CD4-positive, alpha-beta T cell treated with Interleukin-15 for 1 hour (primary cell): ENCODE measurements at places on chromosomes 4 and X.

- DNase-seq, result no peak
Measured at GRCh38 chr4:111127841-111128240, 505.0 kb upstream of the PITX2 start.

- DNase-seq, result no peak
Measured at GRCh38 chr4:62953752-62954151, 1455.5 kb downstream of the TECRL start.

DNA sequence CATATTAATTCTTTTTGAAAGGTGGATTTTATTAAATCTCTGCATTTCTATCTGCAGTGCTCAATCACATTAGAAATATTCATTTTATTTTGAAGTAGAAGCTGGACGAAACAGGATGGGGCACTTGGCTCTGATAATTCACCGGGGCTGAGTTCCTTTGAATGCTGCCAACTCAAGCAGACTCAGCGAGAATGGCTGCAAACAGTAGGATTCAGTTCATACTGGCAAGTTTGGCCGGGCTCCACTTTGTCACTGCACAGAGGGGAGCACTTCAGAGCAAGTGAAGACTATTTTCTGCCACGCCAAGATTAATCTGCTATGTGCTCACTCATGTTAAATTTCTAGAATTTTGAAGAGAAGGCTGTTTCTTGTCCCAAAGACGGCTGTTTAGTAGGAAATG, 30.7 kb upstream of the KLHL8 start:
- no peak for DNase-seq

- no peak for DNase-seq
Measured at GRCh38 chr4:162535121-162535520, 371.3 kb upstream of the FSTL5 start.

- no peak for DNase-seq
Measured at GRCh38 chr4:3772632-3773031, 6.4 kb downstream of the ADRA2C start.

GRCh38 chrX:14084466-14084865, 54.8 kb upstream of the GEMIN8 start:
- DNase-seq, result no peak

- DNase-seq, result no peak
Measured at GRCh38 chr4:94375364-94375763, 32.7 kb upstream of the HPGDS start.

GRCh38 chrX:13770013-13770535, 35.5 kb downstream of the OFD1 start:
- DNase-seq, result no peak

- no peak for DNase-seq
Measured at GRCh38 chr4:154039435-154040343, 250.8 kb upstream of the SFRP2 start.

DNA sequence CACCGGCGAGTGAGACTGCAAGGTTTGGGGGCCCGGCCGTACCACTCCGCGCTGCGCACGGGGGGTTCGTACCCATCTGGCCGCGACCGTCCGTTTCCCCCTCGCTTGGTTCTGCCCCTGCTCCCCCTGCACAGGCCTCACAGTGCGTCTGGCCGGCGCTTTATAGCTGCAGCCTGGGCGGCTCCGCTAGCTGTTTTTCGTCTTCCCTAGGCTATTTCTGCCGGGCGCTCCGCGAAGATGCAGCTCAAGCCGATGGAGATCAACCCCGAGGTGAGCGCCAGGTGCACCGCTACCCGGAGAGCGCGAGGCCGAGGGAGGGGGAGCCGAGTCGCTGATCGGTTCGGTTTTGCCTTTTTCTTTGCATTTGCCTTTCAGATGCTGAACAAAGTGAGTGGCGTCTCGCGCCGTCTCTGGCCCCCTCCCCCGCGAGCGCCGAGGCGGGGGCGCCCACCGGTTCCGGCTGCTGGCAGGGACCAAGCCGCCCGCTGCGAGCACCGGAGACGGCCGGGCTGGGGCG, at the start of gene UCHL1:
UCHL1 (plus strand) TSS at position 189 of the 517 bp plus-strand sequence; CDS start at position 238, 49 bp downstream.
- no peak for DNase-seq

GRCh38 chrX:104310657-104311254, 56.0 kb upstream of the ESX1 start:
- DNase-seq, result no peak

DNA sequence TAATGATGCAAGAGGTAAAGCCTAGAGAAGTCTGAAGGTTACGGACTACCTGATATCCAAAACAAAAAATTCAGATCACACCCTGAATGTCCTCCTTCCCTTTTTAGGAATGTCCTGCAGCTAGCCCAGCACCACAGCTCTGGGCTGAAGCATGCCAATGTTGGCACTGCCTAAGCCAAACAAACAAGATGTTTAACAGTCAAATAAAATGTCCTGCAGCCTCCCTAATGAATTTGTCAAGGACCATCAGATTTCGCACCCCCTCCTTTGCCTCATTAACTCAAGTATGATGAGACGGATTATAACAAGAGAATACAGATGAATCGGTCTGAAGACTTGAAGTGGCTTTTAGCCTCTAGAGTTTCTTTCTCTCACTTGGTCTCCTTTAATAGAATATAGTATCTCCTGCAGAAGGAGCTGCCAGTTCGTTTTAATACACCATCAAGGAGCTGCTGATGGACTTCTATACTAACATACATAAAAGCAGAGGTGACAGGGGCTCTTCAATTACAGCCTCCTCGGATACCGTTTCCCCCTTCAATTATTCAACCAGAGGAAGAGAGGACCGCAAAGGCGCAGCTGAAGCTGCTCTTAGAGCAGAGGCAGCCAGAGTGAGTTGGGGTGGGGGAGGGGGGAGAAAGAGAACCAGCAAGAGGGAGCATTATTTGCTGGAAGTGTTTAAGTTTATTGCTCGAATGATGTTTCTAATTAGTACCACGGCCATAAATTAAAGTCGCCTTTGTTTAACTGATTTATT, 3.0 kb upstream of the MAB21L2 start:
- no peak for DNase-seq

- no peak for DNase-seq
Measured at GRCh38 chr4:73918058-73918457, 48.9 kb downstream of the CXCL1 start.
